ENCODE measurements at places on chromosomes 3 and 15.

DNA sequence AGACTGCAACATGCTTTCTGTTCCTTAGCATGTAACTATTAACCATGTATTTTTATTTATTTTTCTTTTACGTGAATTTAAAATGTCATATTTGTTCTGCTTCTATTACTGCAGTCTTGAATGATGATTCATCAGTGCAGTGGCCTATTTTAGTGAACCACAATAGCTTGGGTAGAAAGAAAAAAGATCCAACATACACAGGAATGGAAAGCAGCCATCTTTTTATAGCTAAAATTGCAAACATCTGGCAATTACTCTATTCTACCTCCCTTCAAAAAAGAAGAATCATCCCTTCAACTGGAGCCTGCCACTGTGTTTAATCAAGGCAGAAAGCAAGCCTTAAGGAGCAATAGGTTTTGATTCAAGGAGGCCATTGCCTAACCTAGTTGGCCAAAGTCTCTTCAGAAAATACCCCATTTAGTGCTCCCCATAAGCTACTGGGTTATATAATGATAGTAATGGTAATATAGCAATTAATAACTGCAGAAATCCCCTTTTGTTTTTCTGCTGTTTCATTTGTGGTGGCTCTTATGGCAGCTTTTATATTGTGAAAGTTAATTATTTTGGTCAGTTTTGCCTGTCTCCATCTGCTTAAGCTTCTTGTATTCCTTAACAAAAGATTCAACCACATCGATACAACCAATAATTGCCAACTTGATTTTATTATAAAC is 267.3 kb downstream of the LPP start:
- DNase-seq, result no peak

DNA sequence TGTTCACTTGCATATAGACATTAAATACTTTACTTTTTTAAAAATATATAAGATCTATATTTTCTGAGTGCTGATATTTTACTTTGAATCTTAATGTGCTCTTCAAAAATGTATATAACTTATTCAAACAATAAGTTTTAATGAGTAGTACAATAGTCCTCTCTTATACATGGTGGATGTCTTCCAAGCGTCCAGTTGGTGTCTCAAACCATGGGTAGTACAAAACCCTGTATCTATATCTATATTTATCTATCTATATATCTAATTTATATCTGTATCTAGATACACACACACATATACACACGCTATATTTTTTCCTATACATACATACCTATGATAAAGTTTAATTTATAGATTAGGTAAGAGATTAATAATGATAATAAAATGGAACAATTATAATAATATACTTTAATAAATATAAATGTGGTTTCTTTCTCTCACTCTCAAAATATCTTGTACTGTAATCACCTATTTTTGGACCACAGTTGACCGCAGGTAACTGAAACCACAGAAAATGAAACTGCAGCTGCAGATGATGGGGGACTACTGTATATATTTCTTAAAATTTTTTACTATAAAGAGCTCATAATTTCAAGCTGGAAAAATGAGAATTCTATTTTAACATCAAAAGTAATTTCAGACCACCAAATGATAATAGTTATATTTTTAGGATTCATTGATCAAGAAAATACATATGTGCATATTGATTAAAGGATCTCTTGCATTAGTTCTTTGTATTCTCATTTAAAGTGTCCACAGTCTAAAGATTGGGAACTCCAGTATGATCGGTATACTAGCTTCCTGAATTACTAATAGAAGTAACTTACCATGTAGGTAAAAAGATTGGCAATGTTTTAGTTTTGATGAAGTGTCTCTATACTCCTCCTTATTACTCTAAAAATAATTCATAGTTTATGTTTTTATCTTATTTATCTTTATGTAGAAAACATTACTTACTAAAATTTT is 215.1 kb upstream of the MLF1 start:
- DNase-seq, result no peak

GRCh38 chr3:177322881-177323280 is 125.6 kb upstream of the TBL1XR1 start:
- no peak for DNase-seq

- DNase-seq, result no peak
Measured at GRCh38 chr3:139476348-139476747, at the start of gene RBP2. TSS of gene RBP2 (minus strand) at chr3:139476516. CDS start at chr3:139476459, 57 bp downstream.

DNA sequence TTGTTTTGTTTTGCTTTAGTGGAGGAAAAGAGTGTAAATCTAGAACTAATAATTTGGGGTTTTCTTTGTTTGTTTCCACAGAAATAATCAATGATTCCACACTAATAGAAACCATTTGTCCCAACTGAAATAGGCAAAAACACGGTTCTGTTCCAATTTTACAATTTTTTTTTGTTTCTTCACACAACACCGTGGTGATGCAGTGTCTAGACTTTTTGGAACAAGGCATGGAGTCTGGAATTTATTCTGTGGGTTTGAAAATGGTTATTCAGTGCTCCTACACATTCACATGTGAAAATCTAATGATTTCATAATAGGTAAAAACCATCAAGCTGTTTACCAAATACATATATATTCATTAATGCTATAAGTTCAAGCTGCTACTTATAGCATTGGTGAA is 629.0 kb upstream of the TGFBR2 start:
- DNase-seq, result no peak
